ENCODE measurements at places on chromosomes 5 and 9.

- DNase-seq, result no peak
These were observed 365.2 kb downstream of the GADD45G start for GRCh38 chr9:89969881-89970639.

DNA sequence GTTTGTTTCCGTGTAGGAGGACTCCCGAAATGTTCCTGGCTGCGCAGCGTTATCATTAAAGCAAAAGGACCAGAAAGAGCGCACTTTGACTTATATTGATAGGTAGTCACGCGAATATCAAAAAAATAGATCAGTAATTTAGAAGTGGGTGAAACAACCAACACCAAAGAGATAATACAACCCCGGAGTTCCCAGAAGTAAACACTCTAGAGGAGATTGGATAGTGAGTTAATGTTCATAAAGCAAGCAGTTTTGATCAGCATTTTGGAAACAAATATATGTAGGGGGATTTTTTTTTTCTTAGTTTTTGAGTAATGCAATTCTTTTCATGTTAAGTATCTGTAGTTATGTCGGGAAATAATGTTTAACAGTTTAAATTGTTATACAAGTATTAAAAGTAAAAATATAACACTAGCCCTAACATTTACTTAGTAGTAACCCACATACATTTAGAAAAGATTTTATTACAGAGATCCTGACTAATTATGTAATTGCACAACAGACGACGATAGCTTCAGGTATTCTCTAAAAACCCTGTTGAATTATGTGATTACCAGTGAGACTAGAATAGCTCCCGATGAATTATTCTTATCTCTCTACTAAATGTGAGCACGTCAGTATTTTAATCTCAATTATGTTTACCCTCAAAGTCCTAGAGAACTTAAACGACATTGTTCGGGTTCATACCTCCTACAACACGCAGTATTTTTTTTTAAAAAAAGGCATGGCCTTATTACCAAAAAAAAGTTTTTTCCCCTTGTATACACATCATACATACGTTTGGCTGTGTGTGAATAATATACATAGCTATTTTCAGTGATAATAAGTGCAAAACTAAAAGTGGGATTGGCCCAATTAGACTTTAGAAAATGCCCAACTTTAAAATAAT is 9.4 kb upstream of the NFIB start:
- DNase-seq, result no peak

- DNase-seq, result no peak
These were observed 424 bp downstream of the HNRNPA0 start for GRCh38 chr5:137753691-137754187.

DNA sequence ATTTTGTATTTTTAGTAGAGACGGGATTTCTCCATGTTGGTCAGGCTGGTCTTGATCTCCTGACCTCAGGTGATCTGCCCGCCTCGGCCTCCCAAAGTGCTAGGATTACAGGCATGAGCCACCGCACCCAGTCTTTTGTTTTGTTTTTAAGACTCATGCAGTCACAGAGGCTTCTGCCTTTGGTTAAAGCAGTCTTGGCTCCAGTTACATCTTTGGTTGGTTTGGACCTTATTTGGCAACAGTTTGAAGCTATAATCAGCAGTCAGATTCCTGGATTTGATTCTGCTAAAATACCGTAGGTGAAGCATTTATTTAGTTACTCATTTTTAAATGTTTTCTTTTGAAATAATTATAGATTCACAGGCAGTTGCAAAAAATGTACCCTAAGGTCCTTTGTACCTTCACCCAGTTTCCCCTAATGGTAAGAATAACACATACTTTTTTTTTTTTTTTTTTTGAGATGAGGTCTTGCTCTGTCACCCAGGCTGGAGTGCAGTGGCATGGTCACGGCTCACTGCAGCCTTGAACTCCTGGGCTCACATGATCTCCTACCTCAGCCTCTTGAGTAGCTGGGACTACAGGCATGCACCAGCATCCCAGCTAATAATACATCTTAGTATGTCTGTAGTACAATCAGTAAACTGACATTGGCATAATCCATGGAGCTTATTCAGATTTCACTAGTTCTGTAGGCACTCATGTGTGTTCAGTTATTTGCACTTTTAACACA is 15.7 kb downstream of the USP20 start:
- no peak for DNase-seq

GRCh38 chr5:31251032-31251431 is 57.5 kb downstream of the CDH6 start:
- no peak for DNase-seq

DNA sequence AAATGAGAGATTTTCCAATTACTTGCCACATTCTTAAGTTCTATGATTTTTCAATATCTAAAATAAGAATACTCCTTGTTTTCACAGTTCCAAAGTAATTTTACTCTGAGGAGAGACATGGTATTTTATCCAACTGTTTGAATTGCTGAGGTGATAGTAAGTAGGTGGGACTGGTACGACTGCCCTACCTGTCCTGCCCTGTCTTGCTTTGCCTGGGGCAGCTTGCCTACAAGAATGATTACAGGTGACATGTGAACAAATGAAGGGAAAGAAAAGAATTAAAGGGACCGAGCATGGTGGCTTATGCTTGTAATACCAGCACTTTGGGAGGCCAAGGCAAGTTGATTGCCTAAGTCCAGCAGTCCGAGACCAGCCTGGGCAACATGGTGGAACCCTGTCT is 41.6 kb upstream of the HMGCS1 start:
- DNase-seq, result no peak

- no peak for DNase-seq
These were observed 66.3 kb downstream of the RGMB start for GRCh38 chr5:98839469-98840383.

- no peak for DNase-seq
These were observed 57.1 kb downstream of the IPPK start for GRCh38 chr9:92612816-92613215.

- DNase-seq, result no peak
These were observed 42.6 kb downstream of the PSIP1 start for GRCh38 chr9:15468145-15468544.

- DNase-seq, result no peak
These were observed 98.0 kb upstream of the MAP1B start for GRCh38 chr5:72009280-72009679.

DNA sequence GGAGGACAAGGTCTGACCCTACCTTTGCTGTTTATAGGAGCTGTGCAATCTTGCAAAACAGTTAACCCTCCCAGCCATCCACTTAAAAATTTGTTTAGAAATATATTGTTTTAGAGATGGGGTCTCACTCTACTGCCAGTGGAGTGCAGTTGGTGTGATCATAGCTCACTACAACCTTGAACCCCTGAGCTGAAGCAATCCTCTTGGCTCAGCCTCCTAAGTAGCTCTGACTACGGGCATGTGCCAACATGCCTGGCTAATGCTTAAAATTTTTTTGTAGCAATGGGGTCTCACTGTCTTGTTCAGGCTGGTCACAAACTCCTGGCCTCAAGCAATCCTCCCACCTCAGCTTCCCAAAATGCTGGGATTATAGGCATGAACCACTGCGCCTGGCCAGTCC is 120.2 kb upstream of the PJA2 start:
- no peak for DNase-seq

- DNase-seq, result no peak
These were observed 59.6 kb downstream of the C9orf152 start for GRCh38 chr9:110148384-110148783.

GRCh38 chr5:21807953-21808352 is 1045.2 kb downstream of the CDH12 start:
- DNase-seq, result no peak

DNA sequence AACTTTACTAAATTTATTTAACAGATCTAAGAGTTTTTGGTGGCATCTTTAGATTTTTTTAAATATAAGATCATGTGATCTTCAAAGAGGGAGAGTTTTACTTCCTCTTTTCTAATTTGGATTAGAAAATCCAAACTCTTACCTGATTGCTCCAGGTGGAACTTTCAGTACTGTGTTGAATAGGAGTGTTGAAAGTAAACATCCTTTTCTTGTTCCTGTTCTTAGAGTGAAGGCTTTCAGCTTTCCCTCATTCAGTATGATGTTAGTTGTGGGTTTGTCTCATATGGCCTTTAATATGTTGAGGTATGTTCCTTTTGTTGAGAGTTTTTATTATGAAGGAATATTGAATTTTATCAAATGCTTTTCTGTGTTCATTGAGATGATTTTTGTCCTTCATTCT is 650.0 kb upstream of the SGCD start:
- DNase-seq, result no peak

DNA sequence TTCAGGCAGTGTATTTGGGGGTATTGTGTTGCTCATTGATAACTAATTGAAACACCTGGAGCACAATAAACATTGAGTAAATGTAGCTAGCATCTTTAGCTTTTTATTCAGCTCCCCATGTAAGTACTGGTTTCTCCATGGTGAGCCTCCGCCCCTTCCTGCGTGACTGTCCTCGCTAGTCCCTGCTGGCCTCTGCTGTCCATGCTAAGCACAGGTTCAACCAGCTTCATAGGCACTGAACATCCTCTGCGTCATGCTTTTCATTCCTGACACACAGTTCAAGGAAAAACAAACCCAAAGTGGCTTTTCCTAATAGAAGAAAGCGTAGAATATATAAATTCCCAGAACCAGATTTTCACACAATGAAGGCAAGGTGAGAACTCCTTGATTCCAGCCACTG is 27.3 kb upstream of the DAP start:
- DNase-seq, result no peak

- no peak for DNase-seq
These were observed 723 bp downstream of the PPP1R26 start for GRCh38 chr9:135480071-135480939.

- DNase-seq, result no peak
These were observed 163.7 kb downstream of the COL23A1 start for GRCh38 chr5:178426326-178427130.

DNA sequence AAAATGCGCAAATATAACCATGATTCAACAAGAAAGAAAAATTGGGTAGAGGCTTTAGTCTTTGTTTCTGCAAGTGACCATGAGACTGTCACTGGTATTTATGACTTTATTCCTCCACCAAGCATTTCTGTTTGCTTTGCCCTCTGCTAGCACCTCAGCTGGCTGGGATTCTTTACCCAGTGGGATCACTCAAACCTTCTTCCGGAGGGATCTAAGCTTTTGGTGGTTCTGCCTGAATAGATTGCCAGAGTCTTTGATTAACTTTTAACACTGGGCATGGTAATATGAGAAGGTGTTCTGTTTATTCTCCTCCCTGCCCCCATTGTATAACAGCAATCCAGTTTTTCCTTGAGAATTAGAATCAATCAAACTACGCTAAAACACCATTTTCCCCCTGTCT is 59.1 kb upstream of the FBN2 start:
- DNase-seq, result no peak

DNA sequence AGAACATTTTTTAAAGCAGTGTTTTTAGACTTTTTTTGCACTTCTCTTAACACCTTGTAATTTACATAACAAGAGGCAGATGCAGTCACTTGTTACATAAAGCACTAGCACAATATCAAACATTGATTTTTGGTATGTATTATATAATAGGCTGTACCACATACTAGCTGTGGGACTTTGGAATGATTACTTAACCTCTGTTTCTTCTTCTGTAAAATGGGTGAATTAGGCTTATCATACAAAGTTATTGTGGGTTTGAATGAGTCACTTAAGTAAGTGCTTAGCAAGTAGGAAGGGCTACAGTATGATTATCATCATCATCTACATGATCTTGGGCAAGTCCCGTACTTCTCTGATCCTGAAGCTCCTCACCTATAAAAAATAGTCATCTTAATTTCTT is 2.1 kb downstream of the FAM81B start:
- DNase-seq, result no peak

DNA sequence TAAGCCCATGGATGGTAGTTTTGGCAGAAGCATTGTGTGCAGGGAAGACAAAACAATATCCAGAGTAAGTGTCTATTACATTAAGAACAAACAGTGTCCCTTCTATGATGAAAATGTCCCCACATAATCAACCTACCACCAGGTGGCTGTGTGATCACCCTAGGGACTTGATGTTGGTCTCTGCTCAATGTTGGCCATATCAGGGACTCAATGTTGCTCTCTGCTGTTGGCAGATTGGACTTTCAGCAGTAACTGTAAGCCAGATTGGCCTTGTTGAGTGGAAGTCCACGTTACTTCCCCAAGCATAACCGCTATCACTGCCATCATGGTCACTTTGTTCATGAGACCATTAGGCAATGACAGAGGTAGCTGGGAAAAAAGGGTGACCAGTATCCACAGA is 52.8 kb upstream of the PRSS3 start:
- DNase-seq, result no peak

DNA sequence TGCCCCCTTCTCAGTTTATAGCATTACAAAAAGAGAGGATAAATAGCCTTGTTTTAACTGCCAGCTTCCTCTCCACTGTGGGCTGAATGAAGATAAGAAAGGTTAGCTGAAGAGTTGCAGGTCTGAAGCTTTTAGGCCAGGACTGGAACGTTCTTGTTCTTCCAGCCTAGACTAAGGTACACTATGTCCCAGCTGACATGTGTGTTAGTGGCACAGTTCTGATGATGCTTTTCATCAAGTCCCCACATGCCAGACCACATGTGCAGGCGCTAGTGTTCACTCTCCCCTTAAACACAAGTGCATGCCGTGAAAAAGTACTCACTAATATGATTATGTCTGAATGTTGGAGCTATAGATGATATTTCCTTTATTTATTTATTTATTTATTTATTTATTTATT is 40.7 kb downstream of the STXBP1 start:
- no peak for DNase-seq

DNA sequence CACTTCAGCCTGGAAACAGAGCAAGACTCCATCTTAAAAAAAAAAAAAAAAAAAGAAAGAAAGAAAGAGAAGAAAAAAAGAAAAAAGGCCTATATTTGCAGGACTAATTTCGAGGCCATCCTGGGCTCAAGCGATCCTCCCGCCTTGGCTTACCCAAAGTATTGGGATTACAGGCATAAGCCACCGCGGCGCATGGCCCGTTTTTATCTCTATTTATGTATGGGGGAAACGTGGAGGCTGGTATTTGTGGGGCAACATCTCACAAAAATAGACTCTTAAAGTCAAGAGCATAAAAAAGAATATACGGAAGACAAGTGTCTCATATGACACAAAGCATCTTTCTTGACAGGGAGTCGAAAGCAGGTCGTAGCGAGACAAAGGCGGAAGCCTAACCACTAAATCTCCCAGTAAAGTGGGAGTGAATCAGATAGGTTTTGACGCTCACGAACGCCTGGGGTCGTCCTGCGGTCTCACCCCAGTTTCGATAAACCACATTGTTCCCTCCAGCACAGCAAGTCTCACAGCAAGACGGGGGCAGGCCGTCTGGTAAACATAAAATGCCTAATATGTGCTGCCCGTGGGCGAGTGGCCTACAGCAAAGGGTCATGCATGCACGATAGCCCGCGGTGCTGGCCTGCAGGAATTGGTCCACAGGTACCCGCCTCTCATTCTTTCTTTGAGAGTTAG is 1.8 kb upstream of the TRIM41 start:
- DNase-seq, result no peak

- DNase-seq, result no peak
These were observed 17.8 kb downstream of the SHC3 start for GRCh38 chr9:89160806-89161205.

DNA sequence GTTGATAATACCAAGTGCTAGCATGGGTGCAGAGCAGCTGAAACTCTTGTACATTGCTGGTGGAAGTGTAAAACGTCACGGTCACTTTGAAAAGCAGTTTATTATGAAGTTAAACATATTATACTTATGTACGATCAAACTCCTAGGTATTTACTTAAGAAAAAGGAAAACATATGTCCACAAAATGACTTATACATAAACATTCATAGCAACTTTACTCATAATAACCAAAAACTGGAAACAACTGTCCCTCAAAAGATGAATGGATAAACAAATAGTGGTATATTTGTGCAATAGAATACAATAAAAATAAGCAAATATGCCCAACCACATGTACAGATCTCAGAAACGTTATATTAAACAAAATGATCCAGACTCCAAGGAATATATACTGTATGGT is 92.3 kb upstream of the TRIO start:
- no peak for DNase-seq
